K562 (cell line): ENCODE measurements at places on chromosomes 5 and 9.

DNA sequence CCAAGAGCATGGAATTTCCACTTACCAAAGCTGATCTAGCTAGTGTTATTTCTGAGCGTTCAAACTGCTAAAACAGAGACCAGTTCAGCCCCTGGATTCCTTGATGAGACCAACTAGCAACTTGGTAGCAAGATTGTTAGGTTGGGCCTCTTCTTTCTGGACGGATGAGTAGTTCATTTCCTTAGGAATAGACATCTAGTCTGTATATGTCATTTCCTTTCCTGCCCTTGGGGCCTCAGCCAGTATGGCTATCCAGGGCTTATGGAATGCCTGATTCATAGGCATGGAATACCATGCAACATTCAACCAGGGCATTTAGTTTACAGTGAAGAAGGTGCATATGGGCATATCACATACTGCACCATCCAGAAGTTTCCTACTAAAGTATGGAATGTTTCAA is 14.5 kb upstream of the LPAR1 start:
- no peak for DNase-seq

DNA sequence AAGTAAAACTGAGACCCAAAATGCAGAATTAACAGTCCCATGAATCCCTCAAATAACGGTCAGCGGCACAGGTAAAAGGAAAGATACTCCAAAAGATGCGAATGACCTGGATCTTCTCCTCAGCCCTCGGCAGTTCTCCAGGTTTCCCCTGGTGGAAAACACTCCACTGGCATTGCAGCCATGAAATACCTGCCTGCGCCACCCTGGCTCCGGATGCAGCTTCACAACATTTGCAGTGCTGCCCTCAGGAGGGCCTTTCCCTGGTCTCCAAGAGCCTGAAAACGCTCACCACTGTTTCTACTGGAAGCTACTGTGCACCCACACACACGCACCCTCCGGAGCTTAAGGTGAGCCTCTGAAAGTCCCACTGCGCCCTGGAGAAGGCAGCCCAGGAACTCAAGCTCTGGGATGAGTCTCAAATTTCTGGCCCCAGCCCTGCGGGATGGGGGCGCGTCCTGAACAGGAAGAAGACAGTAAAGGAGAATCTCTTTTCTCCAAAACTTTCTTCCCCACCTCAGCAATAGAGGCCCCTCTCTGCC is 612 bp downstream of the UGT3A2 start:
- DNase-seq = no peak

DNA sequence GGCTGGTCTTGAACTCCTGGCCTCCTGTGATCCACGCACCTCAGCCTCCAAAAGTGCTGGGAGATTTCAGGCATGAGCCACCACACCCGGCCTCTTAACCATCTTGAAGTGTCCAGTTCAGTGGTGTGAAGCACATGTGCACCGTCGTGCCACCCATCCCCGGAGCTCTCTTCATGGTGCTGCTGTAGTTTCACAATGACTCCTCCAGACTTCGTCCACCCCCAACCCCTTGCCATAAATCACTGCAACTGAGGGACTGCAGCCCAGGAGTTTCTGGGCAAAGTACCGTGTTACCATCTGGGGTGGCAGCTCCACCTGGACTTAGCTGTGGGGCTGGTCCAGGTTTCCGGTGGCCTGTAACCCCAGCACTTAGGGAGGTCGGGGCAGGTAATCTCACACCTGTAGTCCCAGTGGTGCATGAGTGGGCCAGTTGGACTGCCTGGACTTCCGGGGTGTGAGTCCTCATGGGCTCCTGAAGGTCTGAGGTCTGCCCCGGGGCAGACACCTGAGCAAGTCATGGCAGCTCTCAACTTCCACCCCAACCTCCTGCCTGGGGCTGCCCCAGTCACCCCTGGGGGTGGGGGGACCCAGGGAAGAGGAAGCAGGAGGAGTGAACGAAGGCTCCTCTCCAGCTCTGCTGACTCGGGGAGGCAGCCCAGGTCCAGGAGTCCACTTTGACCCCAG is 6.6 kb upstream of the N4BP3 start:
- DNase-seq = no peak

DNA sequence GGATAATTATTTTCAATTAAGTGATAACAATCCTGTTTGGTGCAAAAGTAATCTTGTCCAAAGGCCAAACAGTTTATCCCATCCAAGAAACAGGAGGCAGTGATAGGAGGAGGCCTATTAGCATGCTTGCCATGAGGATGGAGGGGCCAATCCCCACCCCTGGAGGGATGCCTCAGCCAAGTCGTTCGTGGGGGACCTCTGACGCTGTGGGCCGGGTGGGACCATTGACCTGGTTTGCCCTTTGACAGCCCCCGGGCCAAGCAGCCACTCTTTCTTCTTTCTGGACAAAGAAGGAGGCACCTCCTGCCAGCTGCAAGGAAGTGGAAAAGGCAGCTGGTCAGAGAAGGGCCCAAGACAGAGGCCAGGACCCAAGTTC is 39.5 kb upstream of the GRHPR start:
- no peak for DNase-seq

- no peak for DNase-seq
Observed at GRCh38 chr9:100992632-100993031, 35.9 kb upstream of the PLPPR1 start.
